Gastrocnemius medialis (tissue), 4 donors: ENCODE measurements at places on chromosomes 6 and 20. TPM values are rescaled to one million over a fixed set of nuclear protein-coding genes. Genes with fewer than 3 reads are reported as not detected.

SLC32A1 gene
- total RNA-seq = not detected

DNA sequence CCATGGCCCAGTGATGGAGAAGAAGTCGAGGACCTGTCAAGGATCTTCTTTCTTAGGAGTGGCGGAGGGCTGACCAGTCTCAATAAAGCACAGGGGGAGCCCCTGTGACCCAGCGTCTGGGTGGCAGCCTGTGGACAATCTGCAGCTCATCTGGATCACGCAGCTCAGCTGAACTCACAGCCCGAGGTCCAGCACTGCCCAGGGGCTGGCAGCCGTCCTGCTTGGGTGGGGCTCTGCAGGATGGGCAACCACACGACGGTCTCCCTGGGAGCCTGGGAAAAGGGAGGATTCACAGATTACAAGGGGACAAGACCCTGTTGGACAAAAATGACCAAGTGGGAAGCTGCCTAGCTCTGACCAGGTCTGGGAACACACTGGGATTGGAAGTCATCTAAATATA, 110.8 kb downstream of the MYLK4 start:
- no peak overlapping the region for H3K27ac ChIP-seq
- no peak for DNase-seq
- no peak overlapping the region for H3K4me3 ChIP-seq
- peaks cover under 1% of the 10 kb centered on the region for H3K4me1 ChIP-seq
- H3K27me3 ChIP-seq = no peaks in the 10 kb centered on the region
- no peaks in the 10 kb centered on the region for H3K36me3 ChIP-seq

DNA sequence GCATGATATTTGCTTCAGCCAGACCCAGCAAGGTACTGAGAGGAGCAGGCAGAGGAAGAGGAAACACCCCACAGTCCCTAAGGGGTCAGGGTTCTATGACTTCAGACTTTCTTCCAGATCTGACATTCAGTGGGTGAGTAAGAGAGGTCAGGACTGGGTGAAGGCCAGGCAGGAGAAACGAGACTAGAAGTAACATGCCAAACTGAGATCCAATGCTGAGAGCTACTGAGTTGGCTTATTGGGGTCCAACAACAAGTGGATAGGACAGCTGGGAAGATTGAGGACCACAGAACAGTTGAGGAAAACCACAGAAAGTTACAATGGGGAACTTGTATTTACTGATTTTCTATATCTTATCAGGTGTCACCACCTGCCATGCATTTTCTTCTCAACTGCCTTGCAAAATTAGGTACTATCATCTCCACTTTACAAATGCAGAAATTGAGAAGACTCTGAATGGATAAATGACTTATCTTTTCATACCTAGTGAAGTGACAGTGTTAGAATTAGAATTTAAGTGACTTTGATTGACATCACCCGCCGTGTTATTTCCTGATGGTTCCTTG, 43.8 kb upstream of the HIVEP1 start:
- no peak overlapping the region for H3K4me3 ChIP-seq
- no peaks in the 10 kb centered on the region for H3K27me3 ChIP-seq
- no peak for DNase-seq

DNA sequence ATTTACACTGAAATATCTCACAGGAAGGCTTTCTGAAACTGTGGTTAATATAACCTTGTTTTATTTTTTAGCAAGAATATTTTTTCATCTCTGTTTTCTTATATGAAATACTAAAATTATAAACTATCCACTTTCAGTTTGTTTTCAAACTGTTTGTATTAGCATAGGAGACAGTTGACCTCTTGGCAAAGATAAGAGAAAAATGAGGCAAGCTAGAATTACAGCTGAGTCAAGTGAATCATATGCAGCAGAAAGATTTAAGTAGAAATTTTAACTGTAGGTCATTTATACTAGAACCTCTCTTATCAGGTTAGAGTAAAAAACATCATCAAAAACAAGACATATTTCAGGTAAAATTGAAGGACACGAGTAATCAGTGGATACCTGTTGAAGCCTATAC, 792.6 kb downstream of the PHF3 start:
- H3K27ac ChIP-seq = no peak overlapping the region
- no peaks in the 10 kb centered on the region for H3K4me1 ChIP-seq
- no peaks in the 10 kb centered on the region for H3K27me3 ChIP-seq
- DNase-seq = no peak
- H3K36me3 ChIP-seq = no peaks in the 10 kb centered on the region

DNA sequence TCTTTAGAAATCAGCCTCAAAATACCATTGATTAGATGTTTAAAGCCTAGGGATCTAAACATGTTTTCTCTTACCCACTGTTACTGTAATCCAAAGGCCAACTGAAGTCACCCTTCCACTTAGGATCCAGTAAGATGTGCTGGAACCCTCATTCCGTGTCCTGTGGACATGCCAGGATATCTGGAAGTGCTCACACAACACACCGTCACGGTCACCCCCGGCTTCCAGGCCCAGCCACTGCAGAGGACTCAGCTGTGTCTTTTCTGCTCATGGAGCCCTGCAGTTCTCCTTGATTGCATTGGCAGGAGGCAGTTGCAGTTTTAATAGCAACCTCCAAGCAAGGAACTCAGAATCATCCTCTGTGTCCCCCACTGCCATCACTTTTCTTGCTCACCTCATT, 93.3 kb downstream of the CAP2 start:
- no peaks in the 10 kb centered on the region for H3K27me3 ChIP-seq
- H3K27ac ChIP-seq = peak overlapping the region; percentile 93
- H3K4me3 ChIP-seq = no peak overlapping the region
- H3K36me3 ChIP-seq = no peaks in the 10 kb centered on the region

DNA sequence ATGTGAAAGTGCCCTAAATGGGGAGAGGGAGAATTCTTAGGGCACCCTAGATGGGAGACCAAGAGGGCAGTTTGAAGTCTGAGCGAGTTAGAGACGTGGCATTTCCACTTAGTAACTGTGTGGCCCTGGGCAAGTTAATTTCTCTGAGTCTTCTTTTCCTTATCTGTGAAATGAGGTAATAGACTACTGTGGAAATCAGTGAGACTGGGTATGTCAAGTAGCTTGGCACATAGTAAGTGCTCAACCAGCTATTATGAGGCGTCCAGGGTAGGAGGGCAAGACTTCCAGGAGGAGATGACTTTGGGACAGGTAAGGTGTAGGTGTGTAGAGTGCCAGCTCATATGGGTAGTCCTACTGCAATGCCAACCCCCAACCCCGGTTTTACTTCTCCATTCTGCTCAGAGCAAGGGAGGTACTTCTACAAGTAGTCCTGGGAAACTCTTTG, 770 bp downstream of the KIF3B start:
- no peaks in the 10 kb centered on the region for H3K36me3 ChIP-seq
- peak overlapping the region; percentile 66 for H3K27ac ChIP-seq
- peak overlapping the region; percentile 82 for H3K4me3 ChIP-seq
- no peak for DNase-seq
- H3K27me3 ChIP-seq = no peaks in the 10 kb centered on the region
- peaks cover 18% of the 10 kb centered on the region for H3K4me1 ChIP-seq

ZGPAT gene
- total RNA-seq = 20.8 TPM

VNN1 gene
- total RNA-seq = 1.2 TPM

RAET1L gene
- not detected for total RNA-seq

GRCh38 chr6:71309656-71310055, 21.0 kb downstream of the OGFRL1 start:
- peaks cover 13% of the 10 kb centered on the region for H3K4me1 ChIP-seq
- H3K4me3 ChIP-seq = no peak overlapping the region
- no peak for DNase-seq
- H3K36me3 ChIP-seq = no peaks in the 10 kb centered on the region

DNA sequence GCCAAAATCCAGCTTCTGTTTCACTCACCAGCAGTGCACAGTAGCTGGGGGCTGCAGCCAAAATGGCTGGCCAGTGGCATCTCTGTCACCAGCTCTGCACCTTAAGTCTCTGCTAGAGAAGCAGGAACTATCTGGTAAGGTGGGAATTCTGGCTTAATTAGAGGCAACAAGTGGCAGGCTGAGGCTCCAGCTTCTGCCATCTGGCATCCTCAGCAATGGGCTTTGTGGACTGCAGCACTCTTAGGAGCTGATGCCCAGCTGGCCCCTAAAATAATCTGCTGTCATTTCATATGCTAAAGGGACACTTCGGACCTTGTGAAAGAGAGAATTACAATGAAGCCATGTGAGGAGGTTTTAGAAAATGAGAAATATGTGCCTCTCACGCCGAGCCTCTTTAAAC, 4.6 kb upstream of the CLDN20 start:
- no peaks in the 10 kb centered on the region for H3K27me3 ChIP-seq
- no peak for DNase-seq
- H3K4me3 ChIP-seq = no peak overlapping the region
- H3K36me3 ChIP-seq = no peaks in the 10 kb centered on the region
- H3K4me1 ChIP-seq = peaks cover 5% of the 10 kb centered on the region
- H3K27ac ChIP-seq = no peak overlapping the region

DNA sequence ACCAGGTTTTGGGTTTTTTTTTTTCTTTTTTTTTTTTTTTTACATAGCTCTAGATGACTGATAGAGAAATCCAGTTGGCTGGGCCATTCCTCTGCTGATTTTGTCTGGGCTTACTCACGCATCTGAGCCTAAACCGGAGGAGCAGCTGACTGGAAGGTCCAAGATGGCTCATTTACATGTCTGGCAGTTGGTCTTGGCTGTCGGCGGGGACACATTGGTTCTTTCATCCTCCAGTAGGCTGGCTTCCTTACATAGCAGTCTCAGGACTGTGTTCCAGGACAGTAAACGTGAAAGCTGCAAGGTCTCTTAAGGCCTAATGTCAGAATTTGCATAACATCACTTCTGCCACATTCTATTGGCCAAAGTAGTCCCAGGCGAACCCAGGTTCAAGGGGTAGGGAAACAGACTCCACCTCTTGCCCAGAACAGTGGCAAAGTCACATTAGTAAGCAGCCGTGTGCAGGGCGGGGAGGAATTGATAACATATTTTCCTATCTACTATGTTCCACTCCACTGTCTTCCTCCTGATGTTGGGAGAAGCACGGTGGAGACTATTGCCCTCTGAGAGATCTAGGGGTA, 87.0 kb downstream of the CDH22 start:
- peak overlapping the region; percentile 95 for H3K27ac ChIP-seq
- peak; percentile 79 for DNase-seq
- peaks cover 3% of the 10 kb centered on the region for H3K27me3 ChIP-seq

DNA sequence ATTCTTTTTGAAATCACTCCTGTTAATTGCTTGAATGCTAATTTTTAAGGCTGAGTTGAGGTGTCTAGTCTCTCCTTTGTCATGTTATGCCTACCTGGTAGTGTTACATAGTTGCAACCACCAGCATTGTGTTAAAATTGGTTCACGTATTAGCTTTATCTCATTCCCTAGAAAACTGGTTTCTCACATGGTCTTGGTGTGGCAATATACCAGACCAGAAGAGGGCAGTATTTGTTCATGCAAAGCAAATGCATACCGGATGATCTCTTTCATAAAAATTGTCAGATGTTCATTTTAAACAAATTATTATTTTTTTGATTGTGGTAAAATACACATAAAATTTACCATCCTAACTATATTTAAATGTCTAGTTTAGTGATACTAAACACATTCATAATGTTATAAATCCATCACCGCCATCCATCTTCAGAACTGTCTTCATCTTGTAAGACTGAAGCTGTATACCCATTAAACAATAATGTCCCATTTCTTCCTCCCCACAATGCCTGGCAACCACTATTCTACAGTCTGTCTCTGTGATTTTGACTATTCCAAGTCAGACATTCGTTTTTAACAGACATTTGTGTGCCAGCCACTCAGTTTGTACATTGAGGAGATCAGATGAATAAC, 92.8 kb downstream of the ATRN start:
- H3K4me1 ChIP-seq = no peaks in the 10 kb centered on the region
- no peak for DNase-seq

DNA sequence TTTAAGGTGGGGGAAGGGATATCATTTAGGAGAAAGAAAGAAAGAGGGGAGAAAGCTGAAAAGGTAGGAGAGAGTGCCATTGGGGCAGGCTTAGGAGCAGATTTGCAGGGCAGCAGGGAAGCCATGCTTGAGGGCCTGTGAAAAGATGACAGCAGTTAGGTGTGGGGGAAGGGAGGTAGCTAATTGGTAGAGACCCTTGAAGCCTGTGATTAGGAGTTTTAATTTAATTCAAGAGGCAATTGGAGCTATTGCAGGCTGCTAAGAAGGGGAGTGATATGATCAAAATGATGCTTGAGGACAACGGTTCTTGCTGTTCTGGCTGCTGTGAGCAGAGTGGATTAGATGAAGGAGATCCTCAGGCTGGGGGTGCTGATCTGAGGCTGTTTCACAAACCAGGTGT, 24.5 kb upstream of the SEC63 start:
- H3K36me3 ChIP-seq = no peaks in the 10 kb centered on the region
- no peak overlapping the region for H3K27ac ChIP-seq
- DNase-seq = no peak
- no peak overlapping the region for H3K4me3 ChIP-seq
- no peaks in the 10 kb centered on the region for H3K4me1 ChIP-seq

SUMO4 gene
- 6.3 TPM for total RNA-seq

- H3K27me3 ChIP-seq = peaks cover 68% of the 10 kb centered on the region
- DNase-seq = no peak
- H3K4me1 ChIP-seq = no peaks in the 10 kb centered on the region
- no peak overlapping the region for H3K27ac ChIP-seq
- H3K36me3 ChIP-seq = no peaks in the 10 kb centered on the region
Measured at GRCh38 chr6:27296106-27296783, 15.8 kb downstream of the POM121L2 start.

UNC93A gene
- total RNA-seq = not detected

MYL9 gene
- 59.4 TPM for total RNA-seq

GRCh38 chr6:41200296-41200900, 551 bp downstream of the TREML2 start:
- H3K4me1 ChIP-seq = no peaks in the 10 kb centered on the region
- DNase-seq = no peak
- no peaks in the 10 kb centered on the region for H3K36me3 ChIP-seq
- H3K4me3 ChIP-seq = no peak overlapping the region
- H3K27me3 ChIP-seq = no peaks in the 10 kb centered on the region
- no peak overlapping the region for H3K27ac ChIP-seq

ACOT8 gene
- 32.3 TPM for total RNA-seq

DNA sequence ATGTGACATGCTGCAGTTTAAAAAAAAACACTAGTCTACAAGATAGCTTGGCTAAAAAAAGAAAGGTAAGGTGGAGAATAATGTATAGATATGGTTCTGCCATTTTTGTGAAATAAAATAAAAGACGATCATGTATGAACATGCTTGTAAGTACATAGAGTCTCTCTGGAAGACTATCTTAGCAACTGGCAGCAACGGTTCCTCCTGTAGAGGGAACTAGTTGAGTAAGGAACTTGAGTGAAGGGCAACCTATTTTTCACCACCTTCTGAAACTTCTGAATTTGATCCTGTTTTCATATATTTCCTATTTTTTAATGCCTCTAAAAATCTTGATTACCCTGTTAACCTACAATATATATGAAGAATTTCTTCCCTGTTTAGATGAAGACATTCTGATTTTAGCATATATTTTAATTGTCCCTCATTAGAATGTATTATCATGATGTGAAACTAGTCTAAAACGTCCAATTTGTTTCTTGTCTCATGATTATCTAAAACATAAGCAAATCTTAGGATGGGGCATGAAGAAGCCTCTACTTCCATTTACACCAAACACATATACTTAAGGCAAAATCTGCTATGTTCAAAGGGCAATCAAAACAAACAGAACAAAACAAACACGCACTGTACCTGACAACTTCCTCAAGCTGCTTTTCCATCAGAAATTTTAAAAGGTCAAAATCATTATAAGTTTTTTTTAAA, 202.5 kb downstream of the ISM1 start:
- H3K4me1 ChIP-seq = no peaks in the 10 kb centered on the region
- H3K27ac ChIP-seq = no peak overlapping the region
- H3K4me3 ChIP-seq = no peak overlapping the region
- no peaks in the 10 kb centered on the region for H3K36me3 ChIP-seq

HFE gene
- total RNA-seq = 0.10 TPM

- H3K27me3 ChIP-seq = no peaks in the 10 kb centered on the region
- no peaks in the 10 kb centered on the region for H3K36me3 ChIP-seq
- no peak for DNase-seq
- H3K4me1 ChIP-seq = no peaks in the 10 kb centered on the region
- H3K4me3 ChIP-seq = no peak overlapping the region
Measured at GRCh38 chr6:39266375-39266774, 37.1 kb upstream of the KCNK5 start.
